Muscle of arm (tissue), 14 donors: ENCODE measurements at places on chromosomes 7 and 10. TPM values are rescaled to one million over a fixed set of nuclear protein-coding genes. Genes with fewer than 3 reads are reported as not detected.

DNA sequence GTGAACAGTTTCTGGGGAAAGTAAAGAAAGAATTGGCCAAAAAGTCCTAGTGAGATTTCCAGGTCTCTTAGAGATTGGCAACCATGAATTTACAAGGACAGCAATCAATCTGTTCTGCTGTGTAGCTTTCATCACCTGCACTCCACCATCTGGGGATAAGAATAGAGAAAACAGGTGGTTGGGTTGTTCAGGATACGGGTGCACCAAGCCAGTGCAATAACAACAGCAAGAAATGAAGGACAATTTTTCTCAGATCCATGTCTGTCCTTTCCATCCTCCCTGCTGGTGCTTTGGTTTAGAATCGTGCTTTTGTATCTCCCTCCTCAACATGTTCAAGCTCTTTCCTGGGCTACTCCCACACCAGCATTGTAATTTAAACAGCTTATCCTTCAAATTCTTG is 787.7 kb downstream of the GRID1 start:
- no peak for DNase-seq

TMEM140 gene
- 13.5 TPM for polyA plus RNA-seq

CPVL gene
- not detected for polyA plus RNA-seq

FAM25G gene
- polyA plus RNA-seq, result not detected

- DNase-seq, result no peak
Measured at GRCh38 chr10:68574051-68574450, 13.9 kb downstream of the TET1 start.

DNA sequence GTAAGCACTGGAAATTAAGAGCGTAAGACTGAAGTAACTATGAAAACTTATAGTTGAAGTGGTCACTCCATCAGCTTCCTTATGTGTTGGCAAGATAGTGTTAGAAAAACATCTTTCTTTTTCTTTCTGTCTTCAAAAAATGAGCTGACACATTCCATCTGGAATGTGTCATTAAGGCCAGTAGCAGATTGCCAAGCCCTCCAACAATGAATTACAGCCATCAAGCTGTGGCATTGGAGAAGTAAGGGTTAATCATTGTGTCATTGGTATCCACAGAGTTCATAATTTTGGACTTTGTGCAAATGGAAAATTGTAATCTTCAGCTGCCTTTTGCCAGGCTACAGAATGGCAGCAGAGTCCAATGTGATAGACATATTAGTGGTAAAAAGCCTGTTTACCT is 926.3 kb downstream of the NRG3 start:
- no peak for DNase-seq

DNA sequence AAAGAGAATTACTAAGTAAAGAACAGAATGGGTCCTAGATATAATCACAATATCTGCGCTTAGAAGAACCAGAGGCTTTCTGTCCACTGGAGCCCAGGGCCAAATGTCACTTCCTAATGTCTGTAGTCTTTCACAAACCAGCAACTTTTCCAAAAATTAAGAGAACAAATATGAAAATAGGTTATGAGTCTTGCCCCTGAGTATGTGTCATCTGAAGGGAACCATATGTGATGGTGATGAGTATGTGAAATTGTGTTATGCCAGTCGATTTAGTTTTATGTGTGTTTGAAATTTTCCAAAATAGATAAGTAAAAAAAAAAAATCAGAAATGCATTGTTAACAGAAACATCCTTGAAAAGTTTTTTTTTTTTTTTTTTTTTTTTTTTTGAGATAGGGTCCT is 15.4 kb upstream of the HTR5A start:
- no peak for DNase-seq

BMI1 gene
- polyA plus RNA-seq, result 61.1 TPM

OR9A2 gene
- polyA plus RNA-seq, result not detected

- DNase-seq, result no peak
Measured at GRCh38 chr10:121511943-121512342, 86.3 kb downstream of the FGFR2 start.

GRCh38 chr10:67780759-67781538 is 57.0 kb downstream of the DNAJC12 start:
- no peak for DNase-seq

DNA sequence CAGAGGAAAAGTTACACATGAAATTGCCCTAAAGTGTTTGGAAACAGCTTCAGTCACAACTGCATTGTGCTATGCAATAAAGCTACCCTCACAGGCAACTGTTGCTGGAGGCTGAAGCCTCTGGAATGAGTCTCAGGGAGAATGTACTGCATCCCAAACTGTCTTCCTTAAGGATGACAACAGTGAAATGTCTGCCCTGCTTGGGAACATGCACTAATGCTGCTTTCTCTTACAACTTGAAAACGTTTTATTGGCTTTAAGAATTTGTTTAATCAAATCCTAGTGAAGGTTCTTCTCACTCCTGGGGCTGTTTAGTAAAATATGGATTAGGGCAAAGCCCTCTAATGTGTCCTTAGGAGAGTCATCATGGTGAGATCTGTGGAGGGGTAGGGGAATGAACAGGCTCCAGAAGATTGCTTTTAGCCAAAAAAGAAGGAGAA is 215.4 kb downstream of the TWIST1 start:
- peak; percentile 43 for DNase-seq

DNA sequence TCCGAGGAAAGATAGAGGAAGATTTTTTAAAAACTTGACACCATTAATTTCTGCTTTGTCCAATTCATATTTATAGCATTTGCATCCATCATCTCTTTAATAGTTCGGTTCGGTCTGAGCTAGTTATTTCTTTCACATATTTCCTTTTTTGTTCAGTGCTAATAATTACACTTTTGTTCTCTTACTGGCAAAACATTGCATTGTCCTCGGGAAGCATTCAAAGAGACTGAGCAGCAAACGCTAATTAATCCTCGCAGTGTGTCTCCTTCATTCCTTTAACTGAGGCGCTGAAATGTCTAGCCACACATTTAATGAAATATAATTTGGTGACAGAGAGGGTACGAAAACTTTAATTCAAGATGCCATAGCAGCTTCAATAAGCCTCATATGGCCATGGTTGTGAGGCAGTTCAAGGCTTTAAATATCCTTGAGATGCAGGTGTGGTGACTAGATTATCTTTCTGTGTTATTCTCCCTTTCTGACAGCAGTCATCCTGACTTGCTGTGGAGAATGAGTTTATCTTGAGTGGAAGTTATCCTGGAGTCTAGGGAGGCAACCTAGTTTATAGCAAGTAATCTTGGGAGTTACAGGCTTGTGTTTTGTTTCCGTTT is 431.4 kb downstream of the SDK1 start:
- DNase-seq, result no peak

GRCh38 chr10:26372513-26373354 is 65.4 kb upstream of the APBB1IP start:
- DNase-seq, result no peak

DNA sequence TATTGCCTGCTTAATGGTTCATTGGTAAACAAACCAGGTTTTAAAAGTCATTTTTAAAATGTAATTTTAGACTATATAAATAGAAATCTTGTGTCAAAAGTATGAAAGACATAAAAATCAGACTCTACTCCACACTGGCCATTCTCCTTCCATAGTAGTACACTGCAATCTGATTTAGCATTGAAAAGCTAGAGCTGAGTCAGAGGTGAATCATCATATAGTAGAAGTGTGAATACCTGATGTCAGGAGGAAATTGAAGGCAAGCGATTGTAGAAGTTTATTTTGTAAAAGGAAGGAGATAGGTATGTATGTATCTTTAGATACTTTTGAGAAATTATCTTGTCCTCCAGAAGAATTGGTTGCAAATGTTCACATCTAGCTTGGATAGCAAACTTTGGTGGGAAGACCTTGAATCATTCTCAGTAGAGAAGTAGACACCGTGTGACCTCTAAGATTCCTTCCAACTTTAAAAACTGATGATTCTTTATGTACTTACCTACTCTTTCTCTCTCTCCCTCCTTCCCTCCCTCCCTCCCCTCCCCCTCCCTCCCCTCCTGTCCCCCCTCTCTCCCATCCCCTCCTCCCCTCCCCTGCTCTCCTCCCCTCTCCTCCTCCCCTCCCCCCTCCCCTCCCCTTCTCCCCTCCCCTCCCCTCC is 88.1 kb downstream of the BTAF1 start:
- DNase-seq, result no peak

DNA sequence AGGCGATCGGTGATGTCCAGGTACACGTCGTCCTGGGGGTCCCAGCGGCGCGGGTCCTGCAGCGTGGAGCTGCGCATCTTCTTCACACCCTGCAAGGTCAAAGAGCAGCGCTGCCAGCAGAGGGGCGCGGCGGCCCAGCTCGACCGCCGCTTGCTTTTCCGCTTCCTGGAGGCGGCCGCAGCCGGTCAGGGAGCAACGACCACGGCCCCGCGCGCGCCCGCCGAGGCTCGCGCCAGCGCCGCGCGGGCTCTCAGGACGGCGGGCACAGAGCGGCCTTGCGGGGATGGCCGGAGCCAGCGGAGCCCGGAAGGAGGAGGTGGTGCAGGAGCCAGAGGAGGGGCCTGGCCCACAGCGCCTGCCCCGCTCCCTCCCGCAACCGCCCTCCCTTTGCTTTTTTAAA is 76.4 kb upstream of the CDC14C start:
- no peak for DNase-seq

- DNase-seq, result no peak
Measured at GRCh38 chr7:104272767-104273384, 55.5 kb upstream of the LHFPL3 start.
